ENCODE measurements at places on chromosomes 3 and 15.

DNA sequence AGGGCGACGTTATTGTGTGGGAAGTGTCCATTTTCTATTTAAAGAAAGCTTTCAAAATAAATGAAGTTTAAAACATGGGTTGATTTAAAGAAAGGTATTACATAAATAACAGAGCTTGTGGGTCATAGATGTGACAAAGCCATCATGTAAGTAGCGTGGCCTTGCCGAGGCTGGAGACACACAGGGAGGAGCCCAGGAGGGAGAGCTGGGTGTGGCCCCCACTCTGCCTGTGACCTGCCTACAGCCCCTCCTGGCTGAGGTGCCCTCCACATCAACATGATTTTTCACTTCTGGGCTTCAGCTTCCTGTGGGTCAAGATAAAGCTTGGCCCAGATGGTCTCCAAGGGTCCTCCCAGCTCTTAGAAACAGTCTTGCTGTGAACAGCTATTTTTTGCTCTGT lies 12.5 kb upstream of the MGLL start:
- DNase-seq = no peak

DNA sequence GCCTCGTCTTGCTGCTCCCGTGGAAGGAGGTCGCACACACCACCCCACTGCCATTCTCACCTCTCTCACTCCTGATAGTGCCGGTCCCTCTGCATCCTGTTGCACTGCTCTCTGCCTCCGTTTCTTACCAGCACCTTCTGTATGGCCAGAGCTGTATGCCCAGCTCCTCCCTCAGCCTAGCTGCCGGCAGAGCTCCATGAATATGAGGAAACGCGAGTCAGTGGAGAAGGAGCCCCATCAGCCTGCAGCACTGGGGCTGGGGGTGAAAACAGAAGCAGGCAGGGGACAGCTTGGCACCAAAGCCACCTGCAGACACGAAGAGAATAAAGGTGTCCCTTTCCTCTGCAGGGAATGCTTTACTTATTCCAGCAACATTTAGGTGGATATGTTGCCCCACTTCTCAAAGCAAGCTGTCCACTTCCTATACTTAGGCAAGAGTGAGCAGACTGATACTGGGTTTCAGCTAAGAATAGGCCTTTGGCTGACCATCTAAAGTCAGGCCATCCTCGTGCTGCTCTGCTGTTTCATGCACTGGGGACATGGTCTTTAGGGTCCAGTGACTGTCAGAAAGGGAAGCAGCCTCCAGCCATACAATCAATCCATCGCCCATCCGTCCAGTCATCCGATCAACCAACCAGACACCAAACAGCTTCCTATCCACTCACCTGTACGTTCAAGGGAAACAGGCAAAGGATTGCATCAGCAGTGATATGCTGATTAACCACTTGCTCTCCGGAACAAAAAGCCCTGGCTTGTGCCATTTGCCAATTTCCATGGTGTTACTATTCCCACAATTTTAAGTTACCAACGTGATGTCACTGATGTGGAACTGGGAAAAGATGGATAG lies 222.7 kb downstream of the XXYLT1 start:
- no peak for DNase-seq

- no peak for DNase-seq
These were observed 7.4 kb downstream of the CISH start for GRCh38 chr3:50604110-50604621.

DNA sequence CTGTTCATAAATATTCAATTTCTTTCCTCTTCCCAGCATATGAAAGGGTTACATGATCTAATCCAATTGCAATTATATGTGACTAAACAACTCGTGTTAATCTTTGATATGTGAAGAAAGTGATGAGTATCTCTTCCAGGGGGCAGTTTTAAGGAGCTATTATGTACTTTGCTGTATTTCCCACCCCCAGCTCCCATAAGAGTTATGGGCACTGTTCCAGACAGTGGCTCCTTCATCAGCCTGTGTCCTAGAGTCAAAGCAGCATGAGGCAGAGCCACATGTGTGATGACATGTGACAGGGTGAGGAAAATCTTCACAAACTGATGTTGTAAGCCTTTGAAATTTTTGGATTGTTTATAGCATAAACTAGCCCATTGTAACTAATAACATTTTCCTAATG lies 315.4 kb downstream of the DIPK2A start:
- no peak for DNase-seq

DNA sequence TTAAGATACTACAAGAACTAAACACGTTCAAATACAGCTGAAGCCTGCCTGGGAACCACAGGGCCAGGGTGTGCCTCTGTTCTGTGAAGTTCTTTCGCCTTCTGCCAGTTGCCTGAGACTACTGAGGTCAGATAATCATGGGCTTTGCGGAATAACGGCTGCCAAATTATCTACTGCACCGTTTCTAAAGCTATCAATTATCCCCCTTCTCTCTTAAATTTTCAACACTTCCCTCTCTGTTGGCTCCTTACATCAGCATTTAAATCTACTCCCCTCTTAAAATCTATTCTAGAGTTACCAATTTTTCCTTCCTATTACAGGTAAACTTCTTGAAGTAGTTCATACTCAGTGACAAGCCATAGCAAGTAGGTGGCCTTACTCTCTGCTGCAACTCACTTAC lies 6.2 kb upstream of the NEO1 start:
- DNase-seq = no peak

- DNase-seq = no peak
These were observed 769 bp upstream of the CSPG4 start for GRCh38 chr15:75713338-75713895.

Measured in CD4-positive, alpha-beta T cell treated with Interleukin-17A for 4 hours (primary cell).